Dermis microvascular lymphatic vessel endothelial cell (primary cell): ENCODE measurements at places on chromosomes 5 and 9. TPM values are rescaled to one million over a fixed set of nuclear protein-coding genes. Genes with fewer than 3 reads are reported as not detected.

Gene PRLR
- total RNA-seq: under 0.01 TPM in 2 replicates

DNA sequence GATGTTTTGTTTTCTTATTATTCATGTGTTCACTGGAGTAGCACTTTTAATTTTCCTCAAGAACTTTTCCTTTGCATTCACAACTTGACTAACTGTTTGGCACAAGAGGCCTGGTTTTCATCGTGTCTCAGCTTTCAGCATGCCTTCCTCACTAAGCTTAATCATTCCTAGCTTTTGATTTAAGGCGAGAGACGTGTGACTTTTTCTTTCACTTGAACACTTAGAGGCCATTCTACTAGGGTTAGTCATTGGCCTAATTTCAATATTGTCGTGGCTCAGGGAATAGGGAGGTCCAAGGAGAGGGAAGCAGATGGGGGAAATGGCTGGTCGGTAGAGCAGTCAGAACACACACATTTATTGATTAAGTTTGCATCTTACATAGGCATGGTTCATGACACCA is 94.0 kb downstream of the ZNF462 start:
- DNase-seq: no peak

Gene ATP10B
- total RNA-seq: under 0.01 and 0.13 TPM in 2 replicates

Gene BTNL9
- total RNA-seq: under 0.01 and 0.13 TPM in 2 replicates

DNA sequence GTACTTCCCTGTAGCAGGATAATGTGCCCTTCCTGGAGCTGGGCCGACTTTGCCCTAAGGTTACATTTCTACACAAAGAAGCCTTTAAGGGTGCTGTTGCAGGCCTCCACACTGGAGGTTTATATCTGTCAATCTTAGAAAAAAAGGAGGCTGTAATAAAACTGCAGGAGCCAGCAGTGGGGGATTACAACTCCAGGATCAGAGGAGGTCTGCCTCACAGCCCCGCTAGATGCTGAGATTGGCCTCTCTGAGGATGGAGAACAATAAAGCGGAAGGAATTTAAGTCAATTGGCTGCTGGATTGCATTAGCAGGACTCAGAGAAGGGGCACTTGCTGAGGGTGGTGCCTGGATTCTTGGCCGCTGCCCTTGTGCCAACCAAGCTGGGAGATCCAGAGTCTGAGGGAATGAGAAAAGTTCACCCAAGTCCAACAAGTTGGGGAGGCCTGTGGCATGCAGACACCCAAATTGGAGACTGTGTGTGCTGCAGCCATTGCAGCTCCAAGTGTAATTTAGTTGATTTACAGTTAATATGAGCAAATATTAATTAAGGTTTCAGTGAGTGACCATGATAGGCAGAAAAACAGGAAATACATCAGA is 99.0 kb upstream of the SSBP2 start:
- no peak for DNase-seq

- no peak for DNase-seq
Measured at GRCh38 chr9:95752129-95752731, 123.3 kb upstream of the ERCC6L2 start.

DNA sequence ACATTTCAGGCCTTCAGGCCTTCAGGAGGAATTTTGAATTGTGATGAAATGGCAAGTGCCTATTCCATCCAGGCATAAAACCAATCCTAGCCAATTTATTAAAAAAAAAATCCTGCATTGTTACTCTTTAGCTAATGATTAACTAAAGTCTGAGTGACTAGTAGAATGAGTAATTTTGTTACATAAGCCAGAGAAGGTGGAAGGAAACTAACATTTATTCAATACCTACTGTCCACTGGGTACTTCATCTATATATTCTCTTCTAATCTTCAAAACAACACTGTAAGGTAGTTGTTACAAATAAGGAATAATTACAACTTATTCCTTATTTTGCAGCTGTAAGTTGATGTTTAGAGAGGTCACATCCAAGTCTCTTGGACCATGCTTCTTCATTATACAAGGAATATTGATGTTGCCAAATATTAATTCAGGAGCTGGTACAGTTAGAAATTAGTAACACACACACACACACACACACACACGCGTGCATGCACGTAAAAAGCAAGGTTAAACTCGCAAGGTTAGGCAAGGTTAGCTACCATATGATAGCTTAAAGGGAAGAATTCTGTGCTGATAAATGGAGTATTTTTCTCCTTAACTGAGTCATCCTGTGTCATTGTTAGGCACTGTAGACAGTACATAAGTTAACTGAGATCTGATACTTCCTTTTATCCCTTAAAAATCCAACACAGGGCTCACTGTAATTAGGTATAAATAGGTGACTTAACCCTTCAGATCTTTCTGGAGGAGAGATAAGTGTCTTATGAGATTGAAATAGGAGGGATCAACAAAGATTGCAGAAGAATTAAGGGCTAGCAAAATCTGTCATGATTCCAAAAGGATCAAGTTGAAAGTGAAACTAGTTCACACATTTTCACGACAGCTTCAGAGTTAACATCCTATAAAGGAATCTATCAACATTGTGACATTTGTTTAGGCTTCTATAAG is 596.9 kb downstream of the PDE4D start:
- peak; percentile 82 for DNase-seq

GRCh38 chr5:111227226-111227782 is 3.1 kb downstream of the CAMK4 start:
- DNase-seq: no peak

GRCh38 chr5:36536616-36537005 is 69.8 kb upstream of the SLC1A3 start:
- no peak for DNase-seq

DNA sequence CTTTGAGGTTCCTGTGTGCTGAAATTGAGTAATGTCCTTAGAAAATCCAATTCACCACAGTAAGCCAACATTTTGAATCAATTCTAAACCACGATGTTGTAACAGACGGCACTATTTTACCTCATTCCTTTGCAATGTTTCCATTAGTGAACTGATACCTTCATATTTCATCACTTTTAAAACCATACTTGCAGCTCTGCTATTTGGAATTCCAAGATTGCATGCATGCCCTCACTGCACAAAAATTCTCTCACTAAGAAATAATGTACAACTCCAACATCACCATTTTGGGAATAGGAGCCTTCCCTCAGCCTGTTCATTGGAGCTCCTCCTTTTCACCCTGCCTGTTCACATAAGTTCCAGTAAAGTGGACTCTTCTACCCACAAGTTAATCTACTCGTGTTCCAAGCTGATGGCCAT is 74.8 kb upstream of the TGFBR1 start:
- DNase-seq: no peak

GRCh38 chr5:19172926-19173470 is 815.0 kb downstream of the CDH18 start:
- no peak for DNase-seq

DNA sequence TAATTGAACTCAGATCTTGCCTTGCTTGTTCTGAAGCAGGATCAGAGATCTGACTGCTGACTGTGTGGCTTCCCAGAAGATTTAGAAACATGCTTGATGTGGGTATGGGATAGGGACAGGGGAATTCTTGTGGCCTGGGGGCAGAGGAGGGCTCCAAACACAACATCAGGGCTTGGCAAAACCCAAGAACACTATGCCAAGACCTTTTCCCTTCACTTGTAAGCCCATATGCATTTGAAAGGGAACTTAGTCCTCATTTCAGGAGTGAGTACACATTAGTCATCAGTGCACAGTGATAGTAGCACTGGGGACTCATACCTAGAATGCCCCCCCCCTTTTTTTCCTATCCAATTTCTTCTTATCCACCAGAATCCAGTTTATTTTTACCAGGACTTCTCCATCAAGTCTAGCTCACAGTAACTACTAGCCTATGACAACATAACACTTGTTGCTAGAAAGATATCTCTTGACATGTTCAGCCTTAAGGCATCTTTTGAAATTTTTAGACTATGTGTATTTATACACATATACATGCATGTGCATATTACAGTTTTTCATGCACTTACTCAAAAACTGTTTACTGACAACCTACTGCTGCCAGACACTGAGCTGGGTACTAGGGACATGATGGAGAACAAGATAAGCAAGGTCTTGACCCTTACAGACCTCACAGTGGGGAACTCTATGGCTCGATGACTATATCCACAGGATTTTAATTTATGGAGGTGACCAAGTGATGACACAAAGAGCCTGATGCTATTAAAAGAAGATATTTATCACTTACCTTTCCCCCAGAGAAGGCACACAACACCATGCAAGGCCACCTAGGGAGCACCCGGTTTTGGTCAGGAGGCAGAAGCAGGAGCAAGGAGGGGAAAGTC is 158.3 kb upstream of the MAP3K1 start:
- DNase-seq: no peak

DNA sequence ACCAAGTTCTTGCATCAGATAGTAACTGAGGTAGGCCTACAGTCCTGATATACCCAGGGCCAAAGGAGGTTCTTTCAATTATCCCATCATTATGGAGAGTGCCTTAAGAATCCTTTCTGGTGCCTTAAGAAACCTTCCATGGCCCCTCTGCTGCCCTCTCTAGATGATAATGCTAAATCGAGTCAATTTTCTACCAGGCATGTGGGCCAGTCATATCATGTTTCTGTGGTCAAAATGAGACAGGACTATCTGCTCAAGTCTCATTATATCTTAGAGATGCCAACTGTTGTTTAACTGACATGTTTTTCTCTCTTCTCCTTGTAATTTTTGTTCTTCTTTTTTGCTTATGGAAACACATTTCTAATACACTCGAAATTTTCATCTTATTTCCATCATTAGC is 127.6 kb downstream of the EDIL3 start:
- no peak for DNase-seq

Gene SLC36A3
- not detected in 2 replicates for total RNA-seq

Gene CKMT2
- total RNA-seq: 0.13 and 0.38 TPM in 2 replicates

Gene SLC1A3
- total RNA-seq: not detected in 2 replicates

DNA sequence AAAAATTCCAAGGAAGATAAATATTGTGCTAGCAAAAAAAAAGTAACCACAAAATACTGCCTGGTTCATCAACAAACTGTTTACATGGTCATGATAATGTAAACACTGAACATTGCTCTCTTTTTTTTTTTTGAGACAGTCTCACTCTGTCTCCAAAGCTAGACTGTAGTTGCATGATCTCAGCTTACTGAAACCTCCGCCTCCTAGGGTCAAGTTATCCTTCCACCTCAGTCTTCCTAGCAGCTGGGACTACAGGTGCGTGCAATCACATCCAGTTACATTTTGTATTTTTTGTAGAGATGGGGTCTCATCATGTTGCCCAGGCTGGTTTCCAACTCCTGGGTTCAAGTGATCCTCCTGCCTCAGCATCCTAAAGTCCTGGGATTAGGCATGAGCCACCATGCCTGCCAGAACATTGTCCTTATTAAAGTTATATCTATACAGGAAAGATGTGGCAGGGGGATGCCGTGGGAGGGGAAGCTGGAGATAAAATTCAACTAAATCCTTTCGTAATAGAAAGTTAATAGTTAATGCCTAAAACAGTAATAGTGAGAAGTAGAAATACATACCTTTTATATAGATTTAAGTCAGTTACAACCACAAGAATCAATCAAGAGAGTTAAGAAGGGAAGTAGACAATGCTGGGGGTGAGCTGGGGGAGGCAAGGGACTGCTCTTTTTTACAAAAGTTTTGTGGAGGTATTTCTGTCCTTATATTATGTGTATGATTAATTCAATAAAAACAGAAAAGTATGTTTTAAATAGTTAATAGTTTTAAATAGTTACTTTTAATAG is 52.3 kb downstream of the RGMB start:
- no peak for DNase-seq

Gene PTGS1
- 1.0 and 1.8 TPM in 2 replicates for total RNA-seq

- no peak for DNase-seq
Measured at GRCh38 chr5:6190838-6191237, 187.5 kb downstream of the MED10 start.

Gene ADGRD2
- not detected in 2 replicates for total RNA-seq

Gene ELP1
- 25.5 and 28.3 TPM in 2 replicates for total RNA-seq

GRCh38 chr9:31323726-31324444 is 1060.6 kb upstream of the ACO1 start:
- no peak for DNase-seq

DNA sequence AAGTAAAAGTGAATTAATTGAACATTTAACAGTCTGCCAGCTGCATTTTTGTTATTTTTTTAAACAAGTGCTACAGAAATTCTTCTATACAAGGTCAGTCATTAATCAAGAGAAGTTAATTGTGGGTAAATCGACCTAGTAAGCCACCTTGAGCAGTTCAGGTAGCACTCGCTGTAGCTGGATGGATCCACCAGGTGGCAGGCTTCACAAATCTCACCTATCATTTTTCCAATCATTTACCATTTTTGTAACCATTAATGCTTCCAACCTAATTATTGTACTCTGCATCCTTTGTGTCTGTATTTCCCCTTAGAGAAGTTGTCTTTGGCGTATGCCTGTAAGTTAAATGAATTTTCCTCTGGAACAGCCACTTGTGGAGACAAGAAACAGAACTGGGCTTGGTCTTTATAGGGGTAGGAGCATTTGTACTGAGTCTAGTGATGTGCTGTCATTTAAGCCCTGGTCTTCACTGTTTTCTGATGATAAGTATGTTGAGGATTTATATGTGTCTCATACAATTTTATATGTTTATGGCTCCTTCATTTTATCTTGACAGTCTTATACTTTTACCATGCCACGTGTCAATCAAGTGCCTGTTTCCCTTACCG is 39.5 kb downstream of the CD180 start:
- DNase-seq: peak; percentile 50

DNA sequence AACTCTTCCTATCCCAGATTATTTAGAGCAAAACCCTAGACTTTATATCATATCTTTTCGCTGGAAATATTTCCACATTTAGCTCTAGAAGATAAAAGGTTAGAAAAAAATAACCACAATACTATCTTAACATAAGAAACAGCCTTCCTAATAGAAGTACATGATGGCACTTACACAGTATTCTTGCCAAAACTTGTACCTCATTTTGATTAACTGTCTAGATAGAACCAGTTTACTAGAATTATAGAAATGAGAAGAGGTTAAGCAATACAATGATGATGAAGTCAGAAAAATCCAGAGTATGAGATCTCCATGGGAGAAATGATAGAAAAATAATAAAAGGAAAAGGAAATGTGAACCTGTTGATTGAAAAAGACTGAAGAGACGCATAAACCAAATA is 63.1 kb downstream of the SLC12A2 start:
- no peak for DNase-seq

- DNase-seq: peak; percentile 48
Measured at GRCh38 chr5:171207256-171207847, 101.7 kb upstream of the TLX3 start.

GRCh38 chr5:153598099-153598498 is 107.6 kb downstream of the GRIA1 start:
- DNase-seq: no peak

DNA sequence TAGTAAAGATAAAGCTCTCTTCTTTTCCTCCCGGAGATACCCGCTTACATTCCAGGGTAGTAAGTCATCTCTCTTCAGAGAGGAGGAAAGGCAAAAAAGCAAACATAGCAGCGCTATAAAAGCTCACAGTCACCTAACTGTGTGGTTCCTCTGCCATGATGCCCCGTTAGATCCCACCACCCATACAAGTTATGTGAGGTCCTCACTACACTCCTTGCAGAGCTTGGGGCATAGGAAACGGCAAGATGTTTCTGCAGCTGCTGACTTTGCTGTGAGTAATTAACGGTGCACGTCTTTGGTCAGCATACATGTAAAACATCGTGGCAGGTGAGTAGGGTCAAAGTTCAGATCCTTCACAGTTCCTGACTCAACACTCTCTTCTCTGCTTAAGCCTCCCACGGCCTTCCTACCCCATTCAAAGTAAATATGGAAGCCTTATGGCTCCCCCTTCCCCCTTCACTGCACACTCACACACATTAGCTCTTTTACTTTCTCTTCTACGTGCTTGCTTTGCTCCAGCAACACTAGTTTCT is 218.9 kb downstream of the DIRAS2 start:
- DNase-seq: no peak

- DNase-seq: no peak
Measured at GRCh38 chr5:11261241-11261640, 500.2 kb upstream of the DAP start.

Gene MLANA
- not detected in 2 replicates for total RNA-seq
